NCI-H1105 (cell line): ENCODE measurements at places on chromosomes 1 and 21.

DNA sequence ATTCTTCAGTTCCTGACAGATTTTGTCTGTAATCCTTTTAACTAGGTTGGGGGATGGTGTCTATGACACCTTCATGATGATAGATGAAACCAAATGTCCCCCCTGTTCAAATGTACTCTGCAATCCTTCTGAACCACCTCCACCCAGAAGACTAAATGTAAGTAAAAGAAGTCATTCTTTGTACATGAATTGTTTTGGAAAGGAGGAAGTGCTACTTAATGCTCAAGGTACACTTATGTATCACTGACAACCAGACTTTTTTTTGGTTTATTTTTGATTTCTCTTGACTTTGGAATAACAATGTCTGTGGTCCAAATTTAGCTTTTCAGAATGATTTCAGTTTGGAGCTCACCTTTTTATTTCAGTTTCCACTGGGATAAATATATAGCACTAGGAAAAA, 2.3 kb downstream of the DYRK3 start:
- DNase-seq, result no peak

DNA sequence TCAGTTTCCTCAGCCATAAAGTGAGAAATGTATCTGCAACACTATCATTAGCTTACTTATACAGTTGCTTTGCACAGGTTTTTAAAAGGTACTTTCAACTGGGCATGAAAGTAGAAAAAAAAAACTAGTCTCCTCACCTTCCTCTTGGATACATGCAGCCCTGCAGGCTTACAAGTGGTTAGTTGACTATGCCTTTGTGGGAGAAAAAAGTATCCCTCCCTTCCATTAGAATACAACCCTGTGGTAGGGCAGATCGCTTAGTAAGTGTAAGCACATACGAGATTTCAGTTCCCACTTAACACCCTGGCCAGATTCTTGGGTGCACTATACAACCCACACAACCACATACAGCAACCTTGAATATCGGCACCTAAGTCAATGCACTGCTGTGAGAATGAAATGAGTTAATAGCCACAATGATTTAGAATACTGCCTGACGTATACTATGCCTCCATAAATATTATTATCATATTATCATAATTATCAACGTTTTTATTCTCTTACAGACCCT, 54.7 kb downstream of the PIGK start:
- DNase-seq, result no peak

- DNase-seq, result no peak
Observed at GRCh38 chr1:63414691-63415365, 47.4 kb downstream of the ALG6 start.

DNA sequence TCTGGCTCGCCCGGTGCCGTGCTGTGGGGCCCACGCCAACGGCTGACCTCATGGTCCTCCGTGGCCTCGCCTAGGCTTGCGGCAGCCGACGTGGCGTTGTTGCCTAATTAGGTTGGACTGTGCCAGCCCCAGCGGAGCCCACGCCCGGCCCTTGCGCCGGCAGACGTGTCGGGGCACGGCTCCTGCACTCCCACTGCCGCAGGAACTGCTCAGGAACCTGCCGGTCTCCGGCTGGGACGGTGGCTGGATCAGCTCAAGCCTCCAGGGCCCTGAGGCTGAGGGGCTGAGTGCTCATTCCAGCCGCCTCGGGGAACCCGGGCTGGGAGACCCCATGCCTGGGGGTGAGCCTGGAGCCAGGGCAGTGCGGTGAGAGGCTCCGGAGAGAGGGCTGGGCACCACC, 16.1 kb upstream of the PEX10 start:
- DNase-seq, result no peak

- no peak for DNase-seq
Observed at GRCh38 chr1:72322910-72323309, 40.6 kb upstream of the NEGR1 start.

DNA sequence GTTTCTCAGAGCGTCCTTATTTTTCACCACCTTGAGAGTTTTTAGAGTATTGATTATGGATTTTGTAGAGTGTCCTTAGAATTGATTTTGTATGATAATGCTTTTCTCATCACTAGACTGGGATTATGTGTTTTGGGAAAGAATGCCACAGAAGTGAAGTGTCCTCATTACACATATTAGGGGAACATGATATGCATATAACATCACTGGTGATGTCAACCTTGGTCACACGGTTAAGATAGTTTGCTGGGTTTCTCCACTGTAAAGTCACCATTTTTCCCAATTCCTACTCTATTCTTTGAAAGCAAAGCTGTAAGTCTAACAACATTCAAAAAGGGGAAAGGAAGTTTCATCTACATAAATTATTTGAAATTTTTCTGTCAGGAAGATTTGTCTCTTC, 39.6 kb upstream of the PALMD start:
- DNase-seq, result no peak

DNA sequence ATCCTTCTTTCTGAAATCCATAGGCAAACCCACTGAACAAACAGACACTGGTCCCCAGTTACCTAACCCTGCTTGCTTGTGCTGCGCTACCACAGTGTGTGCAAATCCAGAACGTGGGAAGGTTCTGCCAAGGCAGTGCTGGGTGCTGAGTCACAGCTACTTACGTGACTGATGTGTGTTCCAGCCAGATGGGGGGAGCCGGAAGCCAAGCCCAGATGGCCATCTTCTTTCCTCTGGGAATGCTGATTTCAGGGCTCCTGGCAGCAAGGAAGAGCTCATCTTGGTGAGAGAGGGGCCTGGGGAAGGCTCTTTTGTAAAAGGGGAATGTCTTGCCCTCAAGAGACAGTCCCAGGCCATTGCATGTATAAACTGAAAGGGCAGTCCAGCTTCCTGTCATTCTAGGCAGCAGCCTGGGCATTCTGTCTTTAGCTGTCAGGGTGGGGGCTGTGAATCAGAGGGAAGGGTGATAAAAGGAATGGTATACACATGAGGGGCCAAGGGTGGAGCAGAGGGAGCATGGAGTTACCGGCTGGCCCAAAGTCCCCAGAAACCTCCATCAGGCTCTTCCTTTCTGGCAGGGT, 54.1 kb downstream of the CD46 start:
- DNase-seq, result no peak

GRCh38 chr1:206111271-206111927, 5.8 kb downstream of the AVPR1B start:
- no peak for DNase-seq

GRCh38 chr1:23417570-23417969, 7.0 kb downstream of the TCEA3 start:
- peak; percentile 29 for DNase-seq

GRCh38 chr1:233867028-233867427, 37.4 kb upstream of the SLC35F3 start:
- no peak for DNase-seq
